Natural killer cell (primary cell): ENCODE measurements at places on chromosomes 13 and 19.

DNA sequence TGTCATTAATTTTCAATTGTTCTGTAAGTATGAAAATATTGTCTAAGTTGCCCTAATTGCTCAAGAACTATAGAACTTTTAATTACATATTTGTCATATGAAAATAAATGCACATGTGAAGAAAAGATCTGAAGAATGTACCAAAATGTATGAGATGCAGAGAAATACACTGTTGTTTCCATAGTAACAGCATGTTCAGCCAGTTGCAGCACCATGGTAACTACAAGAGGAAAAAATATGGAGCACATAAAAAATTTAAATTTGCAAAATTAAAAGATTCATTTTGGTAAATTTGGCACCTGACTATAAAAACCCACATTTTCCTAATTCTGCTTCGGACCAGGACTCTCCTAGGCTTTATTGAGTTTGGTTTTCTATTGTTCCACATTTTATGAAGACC lies 1170.0 kb upstream of the MIR17HG start:
- DNase-seq = no peak

DNA sequence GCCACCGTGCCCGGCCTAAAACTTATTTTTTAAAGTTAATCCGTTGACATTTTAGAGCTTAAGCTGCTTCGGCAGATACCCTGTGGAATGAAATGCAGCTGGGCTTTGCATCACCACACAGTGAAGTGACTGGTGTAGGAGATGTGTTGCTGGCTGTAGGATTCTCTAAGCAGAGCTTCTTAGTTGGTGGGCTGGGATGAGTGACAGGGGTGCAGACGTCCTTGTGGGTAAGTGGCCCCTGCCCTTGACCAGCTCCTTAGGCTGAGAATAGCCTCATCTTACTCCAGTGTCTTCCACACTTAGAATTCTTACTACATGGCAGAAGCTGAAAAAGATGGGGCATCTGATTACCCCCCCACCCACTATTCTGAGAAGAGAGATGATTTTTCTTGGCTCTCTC lies 11.6 kb downstream of the GATAD2A start:
- DNase-seq = no peak

DNA sequence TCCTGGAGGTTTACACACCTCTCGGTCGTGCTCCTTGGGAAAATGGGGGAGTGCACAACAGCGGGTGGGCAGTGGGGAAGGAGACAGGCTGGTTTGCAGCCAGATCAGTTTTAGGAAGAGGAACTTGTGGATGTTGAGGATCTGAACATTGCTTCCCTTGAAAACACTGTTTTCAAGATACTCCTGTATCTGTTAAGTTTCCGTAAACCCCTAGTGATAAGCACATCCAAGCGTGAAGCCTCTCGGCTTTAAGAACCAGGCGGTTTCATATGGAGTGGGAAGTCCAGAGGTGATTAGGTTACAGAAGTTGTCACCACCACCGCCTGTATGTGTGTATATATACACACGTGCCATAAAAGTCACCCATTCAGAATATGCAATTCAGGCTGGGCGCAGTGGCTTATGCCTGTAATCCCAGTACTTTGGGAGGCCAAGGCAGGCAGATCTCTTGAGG lies 47.4 kb downstream of the SIPA1L3 start:
- no peak for DNase-seq

DNA sequence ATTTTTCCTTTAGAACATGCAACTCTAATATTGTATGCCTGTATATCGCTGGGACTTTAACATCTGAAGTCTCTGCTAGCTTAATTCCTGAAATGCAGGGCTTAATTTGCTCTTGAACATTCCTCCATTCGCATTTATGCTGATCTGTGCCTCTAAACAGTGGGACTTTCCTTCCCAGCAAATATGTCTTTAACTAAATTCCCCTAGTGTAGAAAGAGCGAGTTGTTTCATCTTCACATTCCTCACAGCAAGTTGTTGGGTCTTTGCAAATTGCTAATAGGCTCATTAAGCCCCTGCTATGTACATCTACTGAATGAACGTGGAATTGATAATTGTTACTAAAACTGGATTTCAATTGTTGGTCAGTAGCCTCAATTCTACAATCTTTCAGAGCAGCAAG lies 118.4 kb upstream of the OBI1 start:
- DNase-seq = no peak
